ENCODE measurements at places on chromosomes 3 and 15.
A peak's percentile ranks its signal among the peaks of the same experiment; 100 is the strongest.

- no peak for DNase-seq
These were observed 6.3 kb upstream of the RAB5A start for GRCh38 chr3:19940643-19941042.

DNA sequence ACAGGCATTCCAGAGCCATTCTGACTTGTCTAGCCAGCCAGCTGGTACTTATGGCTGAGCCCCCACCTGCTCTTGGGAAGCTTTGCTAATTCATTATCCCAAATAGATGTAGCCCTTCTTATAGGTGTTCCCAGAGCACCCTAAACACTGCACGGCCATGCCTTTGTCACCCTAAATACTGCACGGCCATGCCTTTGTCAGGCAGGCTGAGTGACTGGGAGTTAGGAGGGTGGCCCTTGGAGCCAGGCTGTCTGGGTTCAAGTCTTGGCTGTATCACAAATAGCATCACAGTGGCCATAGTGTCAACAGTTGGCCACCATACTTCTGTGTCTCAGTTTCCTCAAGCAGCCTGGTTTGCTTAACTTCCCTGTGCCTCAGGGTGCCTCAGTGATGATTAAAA lies 292.3 kb downstream of the ADAMTS17 start:
- no peak for DNase-seq

GRCh38 chr15:95944193-95944592 lies 386.3 kb upstream of the NR2F2 start:
- no peak for DNase-seq

DNA sequence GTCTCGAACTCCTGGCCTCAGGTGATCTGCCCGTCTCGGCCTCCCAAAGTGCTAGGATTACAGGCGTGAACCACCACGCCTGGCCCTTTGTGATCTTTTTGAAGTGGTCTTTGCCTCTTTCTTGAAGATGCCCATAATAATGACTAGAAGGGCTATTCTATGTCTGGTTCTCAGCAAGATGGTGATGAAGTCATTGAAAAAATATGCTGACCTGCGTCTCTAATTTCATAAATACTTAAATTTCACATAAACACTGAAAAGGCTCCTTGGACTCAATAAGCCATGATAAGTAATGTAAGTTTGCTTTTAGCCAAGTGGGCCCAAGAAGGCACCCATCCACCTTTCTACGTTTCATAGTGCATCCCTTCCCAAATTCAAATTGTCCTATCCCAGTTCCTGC lies 775 bp upstream of the MAPK6 start:
- DNase-seq, result no peak

- no peak for DNase-seq
These were observed 312.4 kb upstream of the KCNMB2 start for GRCh38 chr3:178223876-178224275.

DNA sequence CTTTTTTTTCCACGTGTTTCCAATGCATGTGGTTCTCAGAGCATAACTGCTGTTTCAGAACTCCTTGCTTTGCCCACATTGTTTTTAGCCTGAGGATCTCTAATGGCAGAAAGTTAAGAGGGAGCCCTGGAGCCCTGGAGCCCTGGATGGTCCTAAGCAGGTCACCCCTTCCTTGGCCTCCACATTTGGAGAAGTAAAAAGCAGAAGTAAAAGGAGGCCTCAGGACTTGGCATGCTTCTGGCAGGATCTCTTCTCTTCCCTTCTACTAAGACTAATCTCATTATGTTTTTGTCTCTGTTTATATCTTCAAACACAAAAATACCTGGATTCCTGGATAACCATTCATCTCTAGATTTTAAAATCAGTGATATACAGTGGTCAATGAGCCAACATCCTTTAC lies 50.1 kb downstream of the P2RY1 start:
- DNase-seq, result no peak

DNA sequence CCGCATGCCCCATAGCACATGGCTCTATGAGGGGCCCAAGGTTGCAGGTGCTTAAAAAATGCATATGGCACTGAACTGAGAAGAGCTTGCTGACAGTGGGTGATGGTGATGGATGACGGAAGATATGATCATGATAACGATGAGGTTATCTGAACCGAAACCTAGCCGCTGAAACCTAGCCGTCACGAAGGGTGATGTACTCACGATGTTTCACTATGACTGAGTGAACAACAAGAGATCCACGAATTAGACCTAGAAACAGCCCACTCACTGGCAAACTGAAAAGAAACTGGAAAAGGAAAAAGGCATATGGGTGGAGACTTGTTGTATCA lies 57.6 kb upstream of the BCL6 start:
- no peak for DNase-seq

GRCh38 chr15:89196994-89197393 lies 24.4 kb downstream of the RLBP1 start:
- DNase-seq, result no peak

DNA sequence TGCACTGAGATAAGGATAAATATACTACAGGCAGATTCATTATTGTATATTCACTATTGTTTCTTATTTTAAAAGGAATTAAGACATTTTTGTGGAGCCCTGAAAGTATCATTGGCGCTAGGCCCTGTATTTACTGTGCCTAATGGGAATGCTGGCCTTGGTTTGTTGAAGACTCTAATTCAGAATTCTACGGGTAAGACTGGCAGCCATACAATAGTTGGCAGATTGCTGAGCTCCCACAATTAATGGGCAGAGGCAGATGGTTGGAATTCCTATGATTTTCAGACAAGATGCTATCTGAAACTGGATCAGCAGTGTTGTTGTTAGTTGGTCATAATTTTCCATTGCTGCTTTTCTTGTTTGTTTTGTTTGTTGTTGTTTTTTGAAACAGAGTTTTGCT lies 14.7 kb downstream of the PGBD4 start:
- DNase-seq, result no peak

- no peak for DNase-seq
These were observed 543 bp downstream of the ARPIN start for GRCh38 chr15:89912145-89912673.

DNA sequence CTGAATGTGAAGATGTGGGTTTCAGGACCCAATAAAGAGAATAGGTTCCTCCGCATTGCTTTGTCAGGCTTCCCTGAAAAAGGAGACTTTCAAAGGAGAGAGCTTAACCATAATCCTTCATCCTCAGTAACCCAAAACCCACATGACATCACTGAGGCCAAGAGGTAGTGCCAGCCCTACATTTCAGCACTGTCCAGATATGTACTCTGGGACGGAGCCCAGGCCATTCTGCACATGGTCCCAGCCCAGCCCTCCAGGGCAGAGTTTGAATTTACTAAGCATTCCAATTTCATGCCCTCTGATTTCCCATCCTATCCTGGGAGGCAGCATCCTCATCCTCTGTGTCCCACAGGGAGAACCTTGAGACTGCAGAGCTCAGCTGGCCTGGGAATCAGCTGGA lies 210.5 kb downstream of the GABRB3 start:
- DNase-seq, result no peak

GRCh38 chr15:35933531-35933930 lies 387.6 kb upstream of the DPH6 start:
- no peak for DNase-seq

GRCh38 chr3:53726643-53727042 lies 119.6 kb downstream of the CHDH start:
- no peak for DNase-seq

DNA sequence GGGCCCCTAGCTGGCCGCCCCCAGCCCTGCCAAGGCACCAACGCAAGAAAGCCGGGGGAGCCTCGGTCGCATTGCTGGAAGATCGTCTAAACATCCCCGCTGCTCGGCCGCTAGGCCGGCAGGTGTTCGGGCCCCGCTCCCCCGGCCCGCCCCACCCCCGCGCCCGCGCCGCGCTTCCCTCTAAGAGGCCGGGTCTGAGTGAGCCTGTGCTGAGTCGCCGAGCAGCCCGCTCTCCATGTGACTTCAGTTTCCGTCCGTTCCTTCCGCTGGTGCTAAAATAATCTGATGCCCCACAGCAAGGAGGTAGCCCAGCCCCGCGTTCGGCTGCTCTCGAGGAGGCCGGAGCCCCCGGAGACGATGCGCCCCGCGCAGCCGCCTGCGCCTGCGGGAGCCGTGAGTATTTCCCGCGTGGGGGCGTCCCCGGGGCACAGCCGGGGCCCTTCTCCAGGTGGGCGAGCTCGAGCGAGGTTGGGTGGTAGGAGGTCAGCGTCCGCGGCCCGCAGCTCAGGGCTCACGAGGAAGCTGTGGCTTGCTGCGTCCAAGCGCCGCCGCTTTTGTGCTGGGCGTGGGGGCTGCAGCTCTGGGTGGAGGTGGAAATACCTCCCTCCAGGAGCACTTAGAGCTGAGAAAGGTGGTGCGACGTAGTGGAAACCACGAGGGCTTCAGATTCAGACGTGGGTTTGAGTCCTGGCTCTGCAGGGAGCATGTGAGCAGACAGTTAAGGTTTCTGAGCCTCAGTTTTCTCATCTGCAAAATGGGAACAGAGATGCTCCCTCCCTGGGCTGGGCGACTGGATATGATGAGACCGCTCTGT lies at the start of gene NRROS:
Gene NRROS, plus strand, starts transcription at position 212 of the 814 bp plus-strand sequence. CDS start 14,846 bp downstream, outside the sequence.
- DNase-seq, result peak; percentile 31

DNA sequence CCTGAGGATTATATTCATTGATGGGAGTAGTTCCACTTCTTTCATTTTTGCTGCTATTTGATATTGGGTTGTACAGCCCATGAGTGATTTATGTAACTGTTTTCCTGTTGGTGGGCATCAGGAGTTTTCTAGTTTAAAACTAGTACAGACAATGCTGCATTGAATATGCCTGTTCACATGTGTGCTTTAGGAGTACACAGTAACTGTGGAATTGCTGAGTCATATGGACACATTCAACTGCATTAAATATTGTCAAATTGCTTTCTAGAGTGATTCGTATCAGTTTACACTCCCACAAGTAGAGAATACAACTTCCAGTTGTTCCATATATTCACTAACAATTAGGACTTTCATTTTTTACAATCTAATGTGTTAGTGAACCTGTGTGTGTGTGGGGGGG lies 59.8 kb upstream of the THSD4 start:
- no peak for DNase-seq

GRCh38 chr15:33526532-33526931 lies 215.8 kb downstream of the RYR3 start:
- no peak for DNase-seq

GRCh38 chr3:60598671-60599070 lies 652.6 kb downstream of the FHIT start:
- DNase-seq, result no peak

DNA sequence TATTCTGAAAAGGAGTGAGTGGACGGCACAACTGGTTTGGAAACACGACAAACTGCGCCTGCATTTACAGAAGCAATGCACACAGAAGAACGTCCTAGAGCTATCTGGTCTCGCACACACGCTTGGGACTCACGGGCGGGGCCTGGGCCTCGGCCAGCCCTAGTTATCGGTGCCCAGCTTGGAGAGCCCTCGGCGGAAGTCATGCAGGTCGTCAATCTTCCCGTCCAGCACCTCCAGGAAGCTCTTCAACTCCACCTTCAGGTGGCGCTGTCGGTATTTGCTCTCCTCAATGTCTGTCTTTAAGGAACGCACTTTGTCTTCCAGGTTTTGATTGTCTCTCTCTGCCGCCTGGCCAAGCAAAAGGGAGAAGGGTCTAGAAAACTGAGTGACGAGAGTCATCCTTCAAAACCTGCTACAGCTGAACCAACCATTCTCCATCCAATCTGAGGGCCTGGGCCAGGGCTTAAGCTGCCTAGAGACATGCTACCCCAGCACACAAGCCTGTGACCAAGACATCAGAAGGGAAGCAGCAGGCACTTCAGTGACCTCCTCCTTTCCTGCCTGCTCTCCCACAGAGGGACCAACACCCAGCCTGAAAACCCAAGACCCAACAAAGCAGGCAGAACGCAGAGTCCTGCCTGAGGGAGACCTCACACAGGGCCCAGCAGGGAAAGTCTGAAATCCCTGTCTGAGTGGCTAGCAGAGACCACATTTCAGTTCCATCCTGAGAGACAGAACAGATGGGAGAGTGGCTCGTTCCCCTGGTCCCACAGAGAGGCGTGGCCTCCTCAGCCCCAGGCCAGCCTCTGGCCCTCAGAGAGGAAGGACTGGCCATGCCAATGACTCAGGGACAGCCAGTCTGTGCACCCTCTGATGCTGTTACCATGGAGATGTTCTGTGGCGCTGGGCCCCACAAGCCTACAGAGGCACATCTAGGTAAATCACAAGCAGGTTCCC lies 40.4 kb downstream of the WHAMM start:
- no peak for DNase-seq

DNA sequence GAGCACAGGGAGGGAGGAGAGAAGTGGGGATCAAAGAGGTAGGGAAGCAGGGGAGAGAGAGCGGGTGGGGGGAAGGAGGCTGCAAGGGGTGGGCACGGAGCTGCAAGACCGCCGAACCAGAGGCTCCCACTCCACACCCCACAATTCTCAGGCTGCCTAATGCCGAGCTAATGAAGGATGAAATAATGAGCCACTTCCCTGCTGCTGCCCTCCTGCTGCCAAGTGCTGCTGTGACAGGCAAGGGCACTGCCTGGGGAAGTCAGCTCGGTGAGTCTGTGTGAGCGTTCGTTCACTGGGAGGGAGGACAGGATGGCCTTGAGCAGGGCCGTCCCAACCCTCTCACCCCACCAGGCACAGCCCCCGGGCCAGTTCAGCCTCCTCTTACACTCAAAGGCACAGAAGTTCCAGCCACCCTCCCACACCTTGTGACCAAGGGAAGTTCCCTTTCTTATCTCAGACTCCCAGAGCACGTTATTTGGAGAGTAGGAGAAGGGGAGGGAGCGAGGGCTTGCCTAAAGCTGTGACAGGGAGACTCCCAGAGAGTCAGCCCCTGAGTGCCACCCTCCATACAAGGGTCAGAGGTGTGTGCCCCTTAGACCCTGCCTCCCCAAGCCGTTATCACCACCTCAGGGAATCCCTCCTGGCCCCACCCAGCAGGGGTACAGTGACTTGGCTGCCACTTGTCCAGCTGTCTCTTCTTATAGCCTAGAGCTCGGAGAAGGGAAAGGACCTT lies 12.4 kb downstream of the GLYCTK start:
- DNase-seq, result no peak

GRCh38 chr3:46640927-46641326 lies 28.6 kb downstream of the FAM240A start:
- DNase-seq, result no peak

DNA sequence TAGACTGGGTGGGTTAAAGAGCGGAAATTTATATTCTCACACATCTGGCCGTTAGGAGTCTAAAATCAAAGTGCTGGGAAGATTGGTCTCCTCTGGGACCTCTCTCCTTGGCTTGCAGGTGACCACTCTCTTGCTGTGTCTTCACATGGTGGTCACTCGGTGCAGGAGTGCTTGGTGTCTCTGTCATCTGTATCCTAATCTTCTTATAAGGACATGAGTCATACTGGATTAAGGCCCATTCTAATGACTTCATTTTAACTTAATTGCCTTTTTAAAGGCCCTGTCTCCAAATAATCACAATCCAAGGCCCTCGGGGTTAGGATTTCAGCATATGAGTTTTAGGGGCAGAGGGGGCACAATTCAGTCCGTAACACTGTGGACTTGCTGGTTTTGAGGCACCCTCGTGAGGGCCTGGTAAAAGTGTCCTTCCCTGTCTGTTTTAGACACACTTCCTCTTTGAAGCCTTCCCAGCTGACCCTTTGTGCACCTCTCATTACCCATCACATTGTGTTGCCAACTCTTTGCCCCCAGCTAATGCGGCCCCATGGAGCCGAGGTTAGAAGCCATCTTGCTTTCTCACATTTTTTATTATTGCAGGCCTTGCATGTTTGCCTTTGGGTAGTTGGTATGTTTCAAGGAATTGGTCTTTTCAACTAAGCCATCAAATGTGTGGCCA lies 3.2 kb downstream of the XYLB start:
- no peak for DNase-seq
